Dorsolateral prefrontal cortex (tissue), 122 donors: ENCODE measurements at places on chromosomes 13 and 19.

GRCh38 chr19:45086480-45086879, 6.5 kb upstream of the PPP1R37 start:
- no peak for DNase-seq

- no peak for DNase-seq
Measured at GRCh38 chr13:96904232-96904631, 90.0 kb downstream of the OXGR1 start.

GRCh38 chr19:12090807-12091206, 26.3 kb downstream of the ZNF844 start:
- DNase-seq, result peak; percentile 39

- DNase-seq, result no peak
Measured at GRCh38 chr13:47798906-47799305, 202.2 kb downstream of the SUCLA2 start.

GRCh38 chr13:87607266-87607665, 63.9 kb upstream of the SLITRK5 start:
- DNase-seq, result no peak
